ENCODE measurements at places on chromosomes 1 and 21. TPM values are rescaled to one million over a fixed set of nuclear protein-coding genes. Genes with fewer than 3 reads are reported as not detected.

DNA sequence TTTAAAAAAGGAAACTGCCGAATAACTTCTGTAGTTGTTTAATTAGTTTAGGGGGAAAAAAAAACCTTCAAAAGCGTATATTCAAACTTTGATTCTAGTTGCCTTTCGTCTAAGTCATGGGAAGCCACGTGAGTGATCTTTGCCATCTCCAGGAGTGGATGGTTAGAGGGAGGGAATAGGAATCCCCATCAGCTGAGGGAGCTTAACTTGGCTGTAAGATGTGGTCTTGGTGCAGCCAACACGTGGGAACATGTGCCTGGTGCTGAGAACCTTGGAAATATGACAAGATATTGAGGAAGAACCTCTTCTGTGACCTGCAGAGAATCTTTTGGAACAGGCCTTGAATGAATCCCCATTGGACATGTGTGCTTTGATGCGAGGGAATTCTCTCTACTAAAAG is 1.7 kb downstream of the BACE2 start:
- DNase-seq = no peak

CHI3L2 gene
- 30.6 TPM for total RNA-seq

- no peak for DNase-seq
Measured at GRCh38 chr1:82486468-82486867, 685.7 kb downstream of the ADGRL2 start.

- no peak for DNase-seq
Measured at GRCh38 chr1:109827466-109827865, 63.7 kb upstream of the EPS8L3 start.

DNA sequence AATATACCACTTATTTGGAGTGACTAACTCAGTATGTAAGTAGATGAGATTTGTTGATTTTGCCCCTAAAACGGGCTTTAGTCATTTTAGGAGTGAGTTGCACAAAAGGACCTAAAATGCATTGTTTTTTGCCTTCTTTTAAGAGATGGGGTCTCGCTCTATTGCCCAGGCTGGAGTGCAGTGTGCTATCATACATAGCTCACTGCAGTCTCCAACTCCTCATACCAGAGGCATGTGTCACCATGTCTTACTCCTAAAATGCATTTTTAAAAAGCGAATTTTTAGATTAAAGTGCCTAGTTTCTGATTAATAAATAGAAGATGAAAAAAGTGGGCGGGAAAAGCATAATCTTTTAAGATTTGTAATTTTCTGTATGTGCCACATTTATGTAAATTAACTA is 11.5 kb upstream of the NEXN start:
- DNase-seq = no peak
